NCI-H446 (cell line): ENCODE measurements at places on chromosomes 6 and 20.

- DNase-seq: no peak
Measured at GRCh38 chr6:109625199-109625598, 65.8 kb downstream of the AK9 start.

DNA sequence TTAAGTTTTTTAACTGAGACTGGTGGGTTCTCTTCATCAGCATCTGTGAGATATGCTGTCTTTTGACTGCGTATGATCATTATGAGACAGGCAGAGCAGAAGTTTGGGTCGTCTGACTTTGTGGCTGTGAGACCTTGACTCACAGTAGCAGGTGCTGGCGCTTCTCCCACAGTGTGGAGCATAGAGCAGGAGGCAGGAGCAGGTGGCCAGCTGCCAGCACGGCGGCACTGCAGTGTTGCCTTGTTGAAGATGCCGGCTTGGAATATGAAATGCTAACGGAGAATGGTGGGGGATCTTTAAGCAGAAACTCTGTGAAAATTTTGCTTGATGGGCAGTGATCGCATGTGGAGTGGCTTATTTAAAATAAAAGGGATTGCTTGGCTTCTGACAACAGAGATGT lies 105.0 kb downstream of the TIAM2 start:
- peak; percentile 74 for DNase-seq

GRCh38 chr6:4516206-4516605 lies 260.0 kb upstream of the CDYL start:
- DNase-seq: no peak

DNA sequence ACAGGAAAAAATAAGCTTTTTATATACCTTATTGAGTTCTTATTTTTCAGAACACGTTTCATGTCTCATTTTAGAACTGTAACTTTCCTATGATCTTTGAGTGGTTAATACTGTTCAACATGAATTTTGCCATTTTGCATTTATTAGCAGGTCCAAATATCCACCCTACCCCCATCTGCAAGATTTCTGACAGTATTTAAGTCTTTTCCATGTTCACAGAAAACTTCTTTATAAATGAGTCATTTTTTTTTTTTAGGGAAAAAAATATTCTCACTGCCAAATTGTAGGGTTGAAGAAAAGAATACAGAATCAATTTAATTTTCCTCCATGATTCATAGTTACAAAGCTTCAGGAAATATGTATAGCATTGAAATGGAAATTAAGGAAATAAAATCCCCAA lies 101.8 kb downstream of the COL21A1 start:
- no peak for DNase-seq

- DNase-seq: no peak
Measured at GRCh38 chr6:163786995-163787671, 372.6 kb downstream of the QKI start.

- no peak for DNase-seq
Measured at GRCh38 chr6:144321839-144322591, 36.9 kb downstream of the UTRN start.

DNA sequence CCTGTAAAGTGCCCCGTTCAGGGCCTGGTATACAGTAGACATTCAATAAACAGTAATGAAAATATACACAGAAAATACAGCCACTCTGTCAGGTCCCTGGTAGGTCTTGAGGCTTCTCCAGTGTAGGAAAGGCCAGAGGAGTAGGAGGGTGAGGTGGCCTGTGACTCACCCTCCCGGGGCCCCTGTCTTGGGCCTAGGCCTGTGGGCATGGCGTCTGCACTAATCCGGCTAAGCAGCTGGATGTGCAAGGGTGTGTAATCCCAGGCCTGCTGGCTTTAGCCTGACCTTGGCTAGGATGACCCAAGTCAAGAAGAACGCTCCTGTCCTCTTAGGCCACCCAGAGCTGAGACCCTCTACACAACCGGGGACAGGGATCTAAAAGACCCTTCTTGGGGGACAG lies 84.9 kb downstream of the KCNB1 start:
- DNase-seq: no peak

GRCh38 chr6:36925809-36926208 lies 28.7 kb upstream of the PI16 start:
- DNase-seq: no peak

DNA sequence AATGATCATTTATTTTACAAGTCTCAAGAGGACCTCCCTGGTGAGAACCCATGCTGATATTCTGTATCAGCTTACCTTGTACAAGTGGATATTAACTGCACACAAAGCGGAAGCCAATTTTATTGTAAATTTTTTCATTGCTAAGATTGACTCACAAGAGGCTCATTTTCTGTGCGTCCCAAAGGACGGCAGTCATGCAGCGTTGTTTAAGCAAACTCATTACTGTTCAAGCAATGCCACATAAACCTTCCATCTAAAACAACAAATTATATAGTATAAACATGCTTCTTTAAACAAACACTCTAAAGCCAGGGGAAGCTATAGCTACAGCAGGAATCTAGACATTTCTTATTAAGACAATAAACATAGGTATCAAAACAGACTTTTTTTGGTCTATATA lies 575.3 kb downstream of the FRK start:
- no peak for DNase-seq

DNA sequence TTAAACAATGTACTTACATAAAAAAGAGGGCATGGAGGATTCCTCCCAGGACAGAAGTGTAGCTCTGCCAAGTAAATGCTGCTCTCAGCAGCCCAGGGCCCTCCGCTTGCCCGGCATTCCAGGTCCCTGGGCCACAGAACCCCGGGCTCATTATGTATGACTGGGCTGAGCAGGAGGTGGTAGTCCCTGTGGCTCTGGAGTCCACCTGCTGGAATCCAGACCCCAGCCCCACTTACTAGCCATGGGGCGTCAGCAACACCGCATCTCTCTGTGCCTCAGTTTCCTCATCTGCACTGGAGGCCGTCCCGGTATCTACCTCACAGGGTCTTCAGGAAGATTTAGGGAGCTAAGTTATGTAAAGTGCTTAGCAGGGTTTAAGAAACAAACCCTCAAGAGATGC lies 55.4 kb downstream of the PSMG4 start:
- DNase-seq: no peak

- no peak for DNase-seq
Measured at GRCh38 chr6:149380523-149380922, 19.5 kb upstream of the SUMO4 start.

DNA sequence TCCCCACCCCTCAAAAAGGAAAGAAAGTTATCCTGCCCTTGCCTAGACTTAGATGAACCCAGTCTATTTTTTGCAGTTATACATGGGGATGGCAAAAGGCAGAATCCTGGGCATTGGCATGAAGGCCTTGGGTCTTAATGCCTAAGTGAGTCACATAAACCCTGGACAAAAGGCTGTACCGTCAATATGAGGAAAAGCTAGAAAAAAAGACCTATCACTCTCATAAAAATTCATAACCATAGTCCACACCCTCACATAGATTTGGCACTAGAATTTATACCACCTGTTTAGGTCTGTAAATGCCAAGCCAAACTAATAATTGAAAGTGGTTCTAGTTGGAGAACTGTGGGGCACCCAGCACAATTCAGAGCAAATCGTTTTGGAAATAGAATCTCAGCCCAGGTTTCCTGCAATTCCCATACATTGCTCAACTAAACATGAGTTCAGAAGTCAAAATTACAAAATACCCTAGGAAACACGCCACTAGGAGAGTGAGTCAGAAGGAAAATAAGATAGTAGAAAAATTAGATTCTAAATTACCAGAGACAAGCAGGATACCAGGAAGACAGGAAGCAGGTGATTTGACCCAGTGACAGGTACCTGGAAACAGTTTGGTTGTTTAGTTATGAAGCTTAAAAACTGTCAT lies 70.4 kb upstream of the FUCA2 start:
- DNase-seq: no peak

GRCh38 chr20:10594296-10594868 lies 79.4 kb downstream of the JAG1 start:
- no peak for DNase-seq

DNA sequence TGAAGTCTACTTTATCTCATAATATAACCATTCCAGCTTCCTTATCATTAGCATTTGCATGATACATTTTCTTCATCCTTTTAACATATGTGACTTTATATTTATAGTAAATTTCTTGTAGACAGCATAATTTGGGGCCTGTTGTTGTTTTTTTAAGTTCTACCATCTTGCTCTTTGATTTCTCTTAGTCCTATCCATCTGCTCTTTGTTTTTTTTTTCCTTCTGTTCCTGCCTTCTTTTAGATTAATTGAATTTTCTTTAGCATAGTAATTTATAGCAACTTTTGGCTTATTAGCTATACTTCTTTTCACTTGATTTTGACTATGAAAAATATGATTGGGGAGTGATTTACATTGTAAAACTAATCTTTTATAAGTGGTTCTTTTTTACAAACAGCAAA lies 19.2 kb upstream of the FABP7 start:
- no peak for DNase-seq

DNA sequence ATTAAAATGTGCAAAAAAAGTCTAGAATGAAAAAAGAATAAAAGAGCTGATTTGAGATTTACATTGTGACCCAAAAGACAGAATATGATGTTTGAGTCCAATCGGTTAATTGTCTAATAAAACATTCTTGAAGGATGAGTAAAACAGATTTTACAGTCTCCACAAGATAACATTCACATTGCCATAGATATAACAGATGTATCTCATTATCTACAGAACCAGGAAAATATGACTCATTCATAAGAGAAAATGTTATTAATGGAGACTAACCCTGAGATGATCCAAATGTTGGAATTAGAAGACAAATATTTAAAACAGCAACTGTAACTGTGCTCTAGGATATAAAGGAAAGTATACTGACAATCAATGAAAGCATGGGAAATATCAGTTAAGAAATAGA lies 141.7 kb downstream of the RFX6 start:
- no peak for DNase-seq

GRCh38 chr6:38973178-38974057 lies 75.2 kb upstream of the GLP1R start:
- peak; percentile 66 for DNase-seq

DNA sequence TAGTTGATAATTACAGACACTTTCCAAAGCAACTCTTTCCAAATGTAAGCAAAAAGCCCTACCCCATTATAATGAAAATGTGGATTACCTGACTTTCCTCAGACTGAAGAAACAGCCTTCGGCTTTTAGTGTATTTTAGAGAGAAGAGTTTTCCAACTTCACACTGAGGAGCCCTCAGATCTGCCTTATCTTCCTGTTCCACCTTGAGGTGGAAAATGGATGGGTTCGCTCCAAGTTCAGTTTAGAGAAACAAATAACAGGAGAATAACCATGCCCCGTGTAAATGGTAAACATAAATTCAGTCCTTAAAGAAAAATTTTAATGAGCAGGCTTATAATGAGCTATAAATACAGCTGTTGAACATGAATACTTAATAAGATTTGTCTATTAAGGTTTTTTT lies 21.1 kb upstream of the MTHFD1L start:
- DNase-seq: no peak

DNA sequence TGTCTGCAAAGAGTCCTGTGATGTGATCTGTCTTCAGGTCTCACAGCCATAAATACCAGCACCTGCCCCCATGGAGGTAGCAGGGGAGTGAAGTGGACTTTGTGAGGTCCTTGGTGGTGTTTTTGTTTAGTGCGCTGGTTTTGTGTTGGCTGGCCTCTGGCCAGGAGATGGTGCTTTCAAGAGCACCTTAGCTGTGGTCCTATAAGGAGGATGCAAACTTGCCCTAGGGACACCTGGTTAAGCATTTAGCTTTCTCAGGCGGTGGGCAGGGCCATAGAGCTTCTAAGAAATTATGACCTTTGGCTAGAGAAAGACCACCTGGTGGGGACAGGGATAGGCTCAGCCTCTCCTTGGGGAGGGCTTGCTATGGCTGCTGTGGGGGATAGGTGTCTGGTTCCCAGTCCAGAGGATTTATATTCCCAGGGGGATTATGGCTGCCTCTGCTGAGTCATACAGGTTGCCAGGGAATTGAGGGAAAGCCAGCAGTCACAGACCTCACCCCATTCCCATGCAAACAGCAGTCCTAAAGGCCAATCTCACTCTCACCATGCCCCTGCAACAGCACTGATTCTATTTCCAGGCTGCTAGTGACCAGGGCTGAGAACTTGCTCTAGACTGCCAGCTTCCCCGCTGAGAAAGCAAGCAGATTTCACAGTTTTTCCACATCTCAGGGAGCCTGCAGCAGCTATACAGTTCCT lies 259.3 kb downstream of the TFAP2B start:
- DNase-seq: no peak

- DNase-seq: no peak
Measured at GRCh38 chr6:135319819-135320218, 138.7 kb downstream of the MYB start.

GRCh38 chr6:16391451-16391912 lies 153.1 kb downstream of the GMPR start:
- no peak for DNase-seq

DNA sequence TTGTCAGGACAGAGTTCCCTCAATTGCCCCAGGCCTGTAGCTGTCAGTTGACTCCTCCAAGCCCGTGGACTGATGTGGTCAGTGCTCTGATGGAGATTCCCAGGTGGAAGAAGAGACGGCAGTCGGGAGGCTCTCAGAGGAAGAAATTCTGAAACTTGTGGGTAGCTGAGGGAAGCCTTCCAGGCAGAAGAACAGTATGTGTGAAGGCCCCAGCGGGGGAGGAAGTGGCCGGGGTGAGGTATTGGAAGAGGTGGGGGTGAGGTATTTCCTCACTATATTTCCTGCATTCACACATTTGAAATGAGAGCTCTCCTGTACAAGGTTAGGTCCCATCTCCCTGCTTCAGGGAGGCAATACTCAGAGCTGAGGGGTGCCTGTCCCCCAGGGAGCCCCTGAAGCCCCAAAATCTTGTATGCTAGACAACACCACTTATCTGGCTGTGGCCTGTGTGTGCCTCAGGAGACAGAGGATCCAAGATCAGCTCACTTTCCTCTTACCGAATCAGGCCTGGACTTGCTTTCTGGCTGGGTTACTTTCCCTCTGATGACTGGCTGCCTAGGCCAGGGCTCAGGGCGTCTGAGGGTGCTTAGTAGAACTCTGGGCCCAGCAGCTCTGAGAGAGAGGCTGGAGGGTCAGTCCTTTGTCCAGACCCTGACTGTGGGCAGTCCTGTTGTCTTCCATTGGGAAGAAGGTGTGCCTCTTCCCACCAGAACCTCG lies 49.3 kb upstream of the MYL9 start:
- DNase-seq: no peak

GRCh38 chr6:43990627-43991619 lies 136.3 kb downstream of the MRPL14 start:
- DNase-seq: peak; percentile 26

- DNase-seq: no peak
Measured at GRCh38 chr20:19631410-19631809, 126.6 kb upstream of the RIN2 start.

DNA sequence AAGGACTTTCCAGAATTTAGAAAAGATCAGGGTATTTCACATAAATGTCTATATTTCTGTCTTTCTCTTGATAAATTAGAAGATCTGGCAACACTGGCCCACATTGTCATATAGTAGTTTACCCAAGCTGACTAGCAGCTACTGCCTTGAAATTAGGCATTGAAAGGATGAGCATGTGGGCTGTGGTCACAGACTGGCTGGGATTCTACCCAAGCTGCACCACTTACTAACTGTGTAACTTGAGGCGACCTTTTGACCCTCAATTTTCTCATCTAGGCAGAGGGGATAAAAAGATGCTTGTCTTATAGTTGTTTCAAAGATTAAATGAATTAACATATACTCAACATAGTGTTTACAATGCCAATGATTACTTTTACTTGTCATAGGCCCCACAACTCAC lies 152.7 kb upstream of the BMP2 start:
- DNase-seq: no peak
